ENCODE measurements at places on chromosomes 4 and X.
A peak's percentile ranks its signal among the peaks of the same experiment; 100 is the strongest.

- no peak for DNase-seq
Measured at GRCh38 chr4:8235224-8235623, 34.3 kb upstream of the HTRA3 start.

DNA sequence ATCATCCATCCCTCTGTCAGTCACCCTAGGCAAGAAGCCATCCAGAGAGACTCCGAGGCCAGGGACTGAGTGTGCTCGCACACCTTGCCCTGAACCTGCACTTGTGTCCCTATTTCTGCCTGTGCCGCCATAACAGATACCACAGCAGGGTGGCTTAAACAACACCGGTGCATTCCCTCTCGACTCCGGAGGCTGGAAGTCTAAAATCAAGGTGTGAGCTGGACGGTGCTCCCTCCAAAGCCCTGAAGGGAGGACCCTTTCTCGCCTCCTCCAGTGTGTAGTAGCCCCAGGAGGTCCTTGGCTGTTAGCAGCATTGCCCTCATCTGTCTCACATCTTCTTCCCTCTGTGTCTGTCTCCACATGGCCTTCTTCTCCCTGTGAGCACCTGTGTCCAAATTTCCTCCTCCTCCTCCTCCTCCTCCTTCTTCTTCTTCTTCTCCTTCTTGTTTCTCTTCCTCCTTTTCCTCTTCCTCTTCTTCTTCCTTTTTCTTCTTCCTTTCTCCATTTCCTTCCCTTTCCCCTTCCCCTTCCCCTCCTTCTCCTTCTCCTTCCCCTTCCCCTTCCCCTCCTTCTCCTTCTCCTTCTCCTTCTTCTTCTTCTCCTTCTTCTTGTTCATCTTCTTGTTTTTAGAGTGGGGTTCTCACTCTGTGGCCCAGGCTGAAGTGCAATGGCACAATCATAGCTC is 98.1 kb upstream of the ENPP6 start:
- no peak for DNase-seq

DNA sequence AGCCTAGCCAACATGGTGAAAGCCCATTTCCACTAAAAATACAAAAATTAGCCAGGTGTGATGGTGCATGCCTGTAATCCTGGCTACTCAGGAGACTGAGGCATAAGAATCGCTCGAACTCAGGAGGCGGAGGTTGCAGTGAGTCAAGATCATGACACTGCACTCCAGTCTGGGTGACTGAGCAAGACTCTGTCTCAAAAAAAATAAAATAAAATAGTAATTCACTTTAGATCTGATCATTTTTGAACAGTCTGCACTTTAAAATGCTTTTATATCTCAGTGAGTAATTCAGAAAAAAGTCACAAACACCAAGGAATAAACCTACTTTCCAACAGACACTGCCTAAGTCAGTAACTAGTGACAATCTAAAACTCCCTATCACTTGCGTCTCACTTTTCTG is 25.6 kb upstream of the CORIN start:
- no peak for DNase-seq

- DNase-seq: no peak
Measured at GRCh38 chrX:38732866-38733265, 68.4 kb upstream of the MID1IP1 start.

GRCh38 chr4:167581449-167581965 is 347.2 kb upstream of the SPOCK3 start:
- no peak for DNase-seq

- no peak for DNase-seq
Measured at GRCh38 chr4:184756399-184756798, 22.5 kb upstream of the CENPU start.

GRCh38 chr4:23697001-23697528 is 192.8 kb downstream of the PPARGC1A start:
- DNase-seq: no peak

GRCh38 chr4:1723131-1723801 is 1.9 kb downstream of the TACC3 start:
- no peak for DNase-seq

DNA sequence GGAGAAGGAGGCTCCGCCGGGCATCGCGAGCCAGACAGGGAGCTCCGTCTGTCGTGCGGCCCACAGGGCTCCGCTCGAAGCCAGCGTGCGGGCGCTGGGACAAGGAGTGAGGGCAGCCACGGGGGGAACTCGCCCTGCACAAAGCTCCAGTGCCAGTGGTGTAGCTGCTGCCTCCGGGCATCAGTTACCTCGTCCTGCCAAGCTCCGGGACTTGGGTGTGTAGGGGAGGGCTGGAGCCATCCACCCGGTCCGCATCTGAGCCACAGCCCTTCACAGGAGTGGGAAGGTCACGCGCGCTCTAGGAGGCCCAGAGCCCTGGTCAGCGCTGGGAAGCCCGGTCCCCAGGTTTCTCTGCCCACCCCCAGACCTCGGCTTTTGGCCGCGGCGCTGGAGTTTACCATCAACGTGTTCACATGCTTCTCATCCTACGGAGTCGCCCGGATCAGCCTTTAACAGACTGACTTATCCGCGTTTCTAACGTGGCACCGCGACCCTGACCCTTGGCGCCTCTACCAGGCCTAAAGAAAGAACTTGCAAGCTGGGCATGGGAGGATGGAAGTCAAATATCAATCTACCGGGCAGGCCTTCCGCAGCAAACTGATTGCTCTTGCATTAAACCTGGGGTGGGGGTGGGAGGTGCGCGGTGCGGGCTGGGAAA is 8.4 kb upstream of the PRDM8 start:
- DNase-seq: no peak

- no peak for DNase-seq
Measured at GRCh38 chrX:48971249-48972219, at the start of gene KCND1. TSS of gene KCND1 (minus strand) at chrX:48971844. CDS start at chrX:48970271, 1,573 bp downstream.

- no peak for DNase-seq
Measured at GRCh38 chr4:125461676-125462363, 147.1 kb downstream of the FAT4 start.

GRCh38 chr4:22237846-22238494 is 277.9 kb downstream of the ADGRA3 start:
- DNase-seq: no peak

DNA sequence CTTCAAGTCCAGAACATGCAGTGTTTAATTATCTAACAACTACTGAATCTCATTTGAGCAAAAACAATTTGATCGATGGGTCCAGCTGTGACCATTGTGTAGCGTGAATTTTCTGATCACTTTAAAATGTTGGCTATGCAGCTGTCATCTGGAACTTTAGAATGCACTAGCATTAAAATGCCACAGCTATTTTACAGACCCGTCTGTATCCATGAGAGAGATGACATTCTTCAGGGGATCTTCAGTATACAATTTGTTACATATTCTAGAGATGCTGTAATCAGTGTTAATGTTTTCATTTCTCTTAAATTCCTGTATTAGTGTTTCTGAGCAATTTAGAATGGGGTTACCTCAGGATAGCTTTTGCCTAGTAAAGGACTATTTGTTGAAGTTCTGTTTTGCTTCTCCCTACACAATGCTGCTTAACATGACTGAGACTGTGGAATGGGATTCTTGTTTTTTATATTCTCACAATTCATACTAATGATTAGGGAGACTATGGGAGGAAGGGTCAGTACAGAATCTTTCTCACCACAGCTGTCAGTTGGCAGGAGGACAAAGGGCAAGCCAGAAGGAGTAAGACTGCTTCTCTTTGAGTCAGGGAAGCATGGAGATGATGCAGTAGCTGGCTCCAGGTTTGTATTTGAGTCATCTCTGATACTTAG is 13.2 kb upstream of the CTSO start:
- DNase-seq: no peak

DNA sequence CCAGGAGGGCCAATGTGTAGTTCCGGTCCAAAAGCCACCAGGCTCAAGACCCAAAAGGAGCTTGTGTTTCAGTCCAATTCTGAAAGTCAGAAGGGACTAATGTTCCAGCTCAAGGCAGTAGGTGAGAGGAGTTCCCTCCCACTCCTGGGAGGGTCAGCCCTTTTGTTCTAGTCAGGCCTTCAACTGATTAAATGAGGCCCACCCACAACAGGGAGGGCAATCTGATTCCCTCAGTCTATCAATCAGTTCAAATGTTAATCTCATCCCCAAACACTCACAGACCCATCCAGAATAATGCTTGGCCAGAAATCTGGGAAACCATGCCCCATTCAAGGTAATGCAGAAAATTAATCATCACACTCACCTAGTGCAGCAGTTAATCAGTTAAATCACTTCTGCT is 35.8 kb upstream of the RASGEF1B start:
- DNase-seq: no peak

- DNase-seq: no peak
Measured at GRCh38 chr4:144627663-144628076, 18.3 kb upstream of the HHIP start.

DNA sequence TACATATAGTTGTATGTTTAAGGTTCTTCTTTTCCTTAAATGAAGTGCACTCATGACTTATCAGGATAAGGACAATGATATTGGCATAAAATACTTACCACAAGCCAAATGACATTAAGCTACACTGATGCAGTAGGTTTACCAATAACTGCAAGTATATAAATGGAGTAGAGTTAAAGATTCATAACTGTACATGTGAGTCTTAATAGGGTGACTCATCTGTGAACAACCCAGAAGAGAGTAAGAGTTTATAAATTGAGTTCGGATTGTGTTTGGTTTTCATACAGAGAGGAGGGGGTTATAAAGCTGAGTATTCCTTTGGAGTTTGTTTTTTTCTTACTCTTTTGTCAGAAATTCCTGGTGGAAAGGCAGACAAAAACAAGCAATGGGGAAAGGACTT is 144.8 kb downstream of the TLL1 start:
- DNase-seq: no peak

DNA sequence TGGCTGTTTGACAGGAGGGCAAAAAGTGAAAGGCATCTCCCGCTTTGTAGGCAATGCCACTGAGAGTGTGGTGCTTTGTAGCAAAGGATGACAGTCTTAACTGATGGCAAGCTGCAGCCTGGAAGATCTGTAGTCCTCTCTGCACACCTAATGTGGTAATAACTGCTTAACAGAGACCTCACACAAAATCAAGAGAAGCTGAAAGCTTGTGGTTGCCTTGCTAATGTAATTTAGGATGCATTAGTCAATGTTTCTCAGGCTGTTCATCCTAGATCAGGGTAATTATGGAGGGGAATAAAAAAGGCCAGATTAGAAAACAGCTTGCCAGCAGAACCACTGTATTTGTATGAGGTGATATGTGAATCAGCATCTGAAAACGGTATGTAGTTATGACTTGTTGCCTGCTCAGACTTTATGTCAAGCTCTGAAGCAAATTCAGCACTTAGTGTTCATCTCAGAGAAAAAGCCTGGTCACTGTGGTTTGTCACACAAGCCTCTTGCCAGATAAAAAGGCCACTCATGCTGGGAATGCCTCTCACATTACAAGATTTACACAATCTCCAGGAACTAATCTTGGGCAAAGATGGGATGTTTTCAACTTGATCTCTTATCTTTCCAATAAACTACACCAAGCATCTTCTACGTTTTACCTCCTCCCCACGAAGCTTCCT is 130.8 kb downstream of the ENOX2 start:
- peak; percentile 29 for DNase-seq

- no peak for DNase-seq
Measured at GRCh38 chr4:74444891-74445642, at the start of gene AREG. TSS of gene AREG (plus strand) at chr4:74445136. CDS start at chr4:74445346, 210 bp downstream.

DNA sequence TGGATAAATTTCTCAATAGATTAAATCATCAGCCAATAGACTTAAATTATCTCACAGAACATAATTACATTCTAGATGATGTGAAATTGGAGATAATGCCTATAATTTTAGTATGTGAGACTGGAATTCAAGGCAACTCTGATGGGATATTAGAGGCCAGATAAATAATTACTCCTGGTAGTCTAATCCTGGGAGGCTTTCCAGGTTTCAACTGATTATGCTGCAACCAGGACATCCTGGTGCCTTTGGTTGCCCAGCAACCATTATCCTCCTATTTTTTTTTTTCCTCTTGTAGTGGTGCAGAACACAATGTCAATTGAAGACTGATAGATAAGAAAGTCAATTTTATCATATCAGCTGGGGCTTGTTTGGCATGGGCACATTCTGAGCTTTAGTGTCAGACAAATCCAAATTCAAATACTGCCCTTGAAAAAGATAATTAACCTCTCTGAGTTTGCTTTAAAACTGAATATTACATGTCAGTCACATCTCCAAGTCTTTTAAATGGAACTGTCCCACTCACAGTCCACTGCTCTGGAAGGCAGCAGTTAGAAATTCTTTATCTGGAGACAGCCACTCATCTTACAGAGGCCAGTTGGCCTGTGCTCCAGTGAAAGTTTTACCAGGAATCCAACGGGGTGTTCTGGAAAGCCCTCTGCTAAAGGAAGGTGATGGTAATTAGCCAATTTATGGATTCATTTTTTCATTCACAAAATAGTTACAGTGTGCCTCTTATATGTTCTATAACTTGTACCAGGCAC is 95.3 kb upstream of the GUCY1A1 start:
- DNase-seq: no peak

DNA sequence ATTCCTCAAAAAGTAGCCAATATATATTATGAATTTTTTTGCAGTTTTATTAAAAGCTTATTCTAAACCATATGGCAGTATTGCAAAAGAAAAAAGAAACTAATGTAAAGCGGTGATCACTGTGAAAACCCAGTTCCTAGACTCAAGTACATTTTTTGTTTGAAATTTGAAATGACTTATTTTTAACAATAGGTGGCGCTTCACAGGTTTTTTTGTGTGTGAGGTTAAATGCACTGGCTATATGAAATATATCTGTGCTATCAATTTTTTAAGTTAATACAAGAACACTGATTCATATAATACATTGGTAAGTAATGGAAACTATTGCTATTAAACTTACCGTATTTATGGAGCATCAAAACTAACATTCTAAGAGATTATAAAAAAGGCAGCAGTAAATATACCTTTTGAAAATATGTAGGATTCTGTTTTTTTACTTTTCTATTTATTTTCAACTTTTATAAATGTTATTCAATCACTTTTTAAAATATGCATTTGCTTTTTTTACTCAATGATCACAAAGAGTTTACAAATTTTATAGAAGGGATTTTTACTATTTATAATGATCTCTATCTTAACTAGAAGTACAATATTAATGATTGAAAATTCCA is 5.6 kb upstream of the SPRY1 start:
- DNase-seq: no peak

Data from HS-5 (cell line).